Hepatocyte (in vitro differentiated cells): ENCODE measurements at places on chromosomes 1 and 21. TPM values are rescaled to one million over a fixed set of nuclear protein-coding genes. Genes with fewer than 3 reads are reported as not detected.

DNA sequence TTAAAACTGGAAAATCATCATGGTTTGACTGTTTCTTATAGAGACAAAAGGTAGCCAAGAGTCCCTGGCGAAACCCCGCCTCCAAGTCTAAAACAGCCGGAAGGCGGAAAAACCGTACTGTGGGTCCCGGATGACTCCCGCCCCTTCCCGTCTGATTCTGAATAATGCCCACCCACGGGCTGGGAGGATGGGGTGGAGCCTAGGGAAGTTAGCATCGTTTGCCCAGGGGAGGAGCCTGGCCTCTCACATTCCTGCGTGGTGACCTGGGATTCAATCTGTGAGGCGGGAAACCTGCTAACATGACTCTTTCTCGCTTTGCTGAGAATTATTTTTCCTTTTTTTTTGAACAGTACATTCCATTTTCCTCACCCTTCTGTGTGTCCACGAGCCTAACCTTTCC is 124.9 kb downstream of the KCNK1 start:
- H3K27ac ChIP-seq: no peak overlapping the region
- DNase-seq: no peak
- H3K27me3 ChIP-seq: no peaks in the 10 kb centered on the region
- H3K4me1 ChIP-seq: no peaks in the 10 kb centered on the region

JTB gene
- 213 and 240 TPM in 2 replicates for total RNA-seq

GRCh38 chr1:150683914-150684313 is 13.0 kb downstream of the GOLPH3L start:
- DNase-seq: no peak
- H3K4me3 ChIP-seq: no peak overlapping the region
- H3K4me1 ChIP-seq: no peaks in the 10 kb centered on the region
- H3K36me3 ChIP-seq: no peaks in the 10 kb centered on the region

CPLANE2 gene
- 5.4 and 6.6 TPM in 2 replicates for total RNA-seq

- no peak overlapping the region for H3K27ac ChIP-seq
- H3K36me3 ChIP-seq: no peaks in the 10 kb centered on the region
- H3K4me1 ChIP-seq: peaks cover 36% of the 10 kb centered on the region
- H3K4me3 ChIP-seq: no peak overlapping the region
These were observed 99.5 kb downstream of the FGGY start for GRCh38 chr1:59396387-59396786.
